ENCODE measurements at places on chromosomes 6 and 20. TPM values are rescaled to one million over a fixed set of nuclear protein-coding genes. Genes with fewer than 3 reads are reported as not detected.

DNA sequence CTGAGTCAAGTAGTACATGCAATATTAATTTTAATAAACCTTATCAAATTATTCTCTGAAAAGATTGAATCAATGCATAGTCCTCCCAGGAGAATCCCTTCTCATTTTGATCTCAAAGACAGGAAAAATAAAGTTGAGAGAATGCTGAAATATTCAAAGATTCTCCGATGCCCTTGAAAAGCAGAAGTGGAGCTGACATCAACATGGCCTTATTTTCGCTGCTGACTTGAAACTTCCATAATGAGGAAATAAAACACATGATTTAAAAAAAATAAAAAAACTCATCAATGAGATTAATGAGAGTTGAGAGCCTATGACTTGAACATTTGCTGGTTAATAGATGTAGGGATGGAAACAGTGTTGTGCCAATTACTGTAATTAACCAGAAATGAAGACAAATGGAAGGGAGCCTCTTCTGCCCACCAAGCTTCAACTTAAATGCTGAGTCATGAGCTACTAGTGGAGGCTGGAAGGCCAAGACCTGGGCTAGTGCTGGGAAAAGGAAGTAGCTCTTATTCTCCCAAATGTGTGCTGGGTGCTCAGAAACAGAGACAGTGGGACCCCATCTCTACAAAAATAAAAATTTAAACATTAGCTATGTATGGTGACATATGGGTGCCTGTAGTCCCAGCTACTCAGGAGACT lies 139.9 kb downstream of the BFSP1 start:
- no peaks in the 10 kb centered on the region for H3K36me3 ChIP-seq
- no peaks in the 10 kb centered on the region for H3K4me1 ChIP-seq
- no peak overlapping the region for H3K4me3 ChIP-seq
- DNase-seq: no peak

Gene ULBP3
- total RNA-seq: 0.36 TPM

Gene CENPW
- 1.3 TPM for total RNA-seq

GRCh38 chr20:45470262-45470931 lies 844 bp downstream of the WFDC2 start:
- H3K4me3 ChIP-seq: peak overlapping the region; percentile 61
- H3K27ac ChIP-seq: no peak overlapping the region
- DNase-seq: peak; percentile 59
- no peaks in the 10 kb centered on the region for H3K27me3 ChIP-seq
- peaks cover 18% of the 10 kb centered on the region for H3K4me1 ChIP-seq

- no peak for DNase-seq
- H3K4me1 ChIP-seq: peaks cover 83% of the 10 kb centered on the region
- peak overlapping the region; percentile 73 for H3K27ac ChIP-seq
Observed at GRCh38 chr6:163459536-163459935, 45.0 kb downstream of the QKI start.

DNA sequence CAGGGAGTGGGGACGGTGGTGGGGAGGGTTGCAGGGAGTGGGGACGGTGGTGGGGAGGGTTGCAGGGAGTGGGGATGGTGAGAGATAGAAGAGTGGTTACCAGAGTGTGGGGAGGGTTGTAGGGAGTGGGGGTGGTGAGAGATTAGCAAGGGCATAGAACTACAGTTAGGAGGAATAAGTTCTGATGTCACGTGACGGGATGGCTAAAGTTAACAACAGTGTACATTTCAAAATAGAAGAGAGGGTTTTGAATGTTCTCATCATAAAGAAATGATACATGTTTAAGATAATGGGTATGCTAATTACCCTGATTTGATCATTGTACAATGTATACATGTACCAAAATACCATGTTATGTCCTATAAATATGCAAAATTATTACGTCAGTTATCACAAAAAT lies 57.6 kb upstream of the FRMD1 start:
- no peak overlapping the region for H3K4me3 ChIP-seq
- H3K27ac ChIP-seq: no peak overlapping the region
- no peak for DNase-seq
- H3K4me1 ChIP-seq: peaks cover 6% of the 10 kb centered on the region
- no peaks in the 10 kb centered on the region for H3K36me3 ChIP-seq

Gene BPIFB2
- not detected for total RNA-seq

Gene RIN2
- 18.9 TPM for total RNA-seq
